ENCODE measurements at places on chromosomes 7 and 10. TPM values are rescaled to one million over a fixed set of nuclear protein-coding genes. Genes with fewer than 3 reads are reported as not detected.

The ZNF775 gene
- total RNA-seq: 0.56 TPM

The ITIH5 gene
- total RNA-seq: 0.29 TPM

DNA sequence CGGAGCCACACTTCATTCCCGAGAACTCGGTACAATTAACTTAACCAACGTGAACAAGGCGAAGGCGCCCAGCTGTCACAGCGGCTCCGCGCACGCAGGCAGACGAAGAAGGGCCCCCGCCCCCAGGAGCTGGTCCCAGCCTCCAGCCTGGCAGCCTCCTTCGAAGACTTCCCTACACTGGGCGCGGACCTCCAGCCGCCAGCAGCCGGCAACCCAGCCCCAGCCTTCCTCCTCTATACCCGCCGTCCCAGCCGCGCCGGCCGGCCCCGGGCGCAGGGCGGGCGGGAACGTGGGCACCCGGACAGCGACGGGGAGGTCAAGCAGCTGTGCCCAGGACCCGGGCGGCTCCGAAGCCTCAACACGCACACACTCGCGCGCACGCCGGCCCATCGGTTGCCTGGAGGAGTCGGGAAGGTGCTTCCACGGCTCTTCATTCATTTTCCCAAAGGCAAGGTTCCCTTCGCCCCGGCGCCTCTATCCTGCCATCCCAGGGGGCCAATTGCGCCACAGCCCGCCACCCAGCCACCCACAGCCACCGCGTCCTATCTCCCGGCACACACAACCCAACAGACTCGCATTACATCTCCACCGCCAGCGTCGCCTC, 1.6 kb downstream of the CHST15 start:
- DNase-seq: no peak

DNA sequence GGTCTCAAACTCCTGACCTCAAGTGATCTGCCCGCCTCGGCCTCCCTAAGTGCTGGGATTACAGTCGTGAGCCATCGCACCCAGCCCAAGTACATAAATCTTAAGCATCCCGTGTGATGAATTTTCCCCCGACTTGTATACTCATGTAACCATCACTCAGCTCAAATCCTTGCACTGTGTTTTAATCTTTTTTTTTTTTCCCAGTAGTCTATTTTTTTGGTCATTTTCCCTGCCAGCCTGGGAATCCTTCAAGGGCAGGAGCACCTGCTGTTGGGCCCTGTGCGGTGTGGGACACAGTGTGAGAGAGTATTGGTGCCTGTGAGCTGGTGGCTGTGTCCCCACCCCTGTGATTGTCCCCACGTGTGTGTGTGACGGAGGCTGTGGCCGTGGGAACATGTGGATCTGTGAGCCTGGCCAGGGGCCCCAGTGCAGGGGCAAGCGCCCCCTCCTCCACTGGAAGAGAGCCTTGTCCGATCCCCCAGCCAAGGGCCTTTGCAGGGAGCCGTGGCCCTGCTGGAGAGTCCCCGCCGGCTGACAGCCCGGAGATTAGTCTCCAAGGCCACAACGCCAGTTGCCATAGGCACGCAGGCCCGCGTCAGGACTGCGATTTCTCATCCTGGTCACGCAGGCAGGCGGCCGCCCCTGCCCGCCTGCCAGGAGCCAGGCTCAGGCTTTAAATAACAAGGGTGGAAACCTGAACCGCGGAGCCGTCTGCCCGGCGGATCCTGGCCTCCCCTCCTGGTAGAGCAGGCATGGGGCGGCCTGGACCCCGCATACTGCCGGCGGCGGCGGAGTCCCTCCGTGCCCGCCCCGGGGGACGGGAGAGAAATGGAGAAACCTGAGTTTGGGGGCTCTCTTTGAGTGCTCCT, 26.5 kb downstream of the GTF2IRD1 start:
- DNase-seq: peak; percentile 89

- DNase-seq: no peak
Measured at GRCh38 chr7:100675105-100675451, 1.5 kb downstream of the GNB2 start.

GRCh38 chr10:44260286-44260928, 124.5 kb downstream of the CXCL12 start:
- DNase-seq: no peak

- peak; percentile 29 for DNase-seq
Measured at GRCh38 chr10:96025566-96025965, 17.8 kb upstream of the CCNJ start.

DNA sequence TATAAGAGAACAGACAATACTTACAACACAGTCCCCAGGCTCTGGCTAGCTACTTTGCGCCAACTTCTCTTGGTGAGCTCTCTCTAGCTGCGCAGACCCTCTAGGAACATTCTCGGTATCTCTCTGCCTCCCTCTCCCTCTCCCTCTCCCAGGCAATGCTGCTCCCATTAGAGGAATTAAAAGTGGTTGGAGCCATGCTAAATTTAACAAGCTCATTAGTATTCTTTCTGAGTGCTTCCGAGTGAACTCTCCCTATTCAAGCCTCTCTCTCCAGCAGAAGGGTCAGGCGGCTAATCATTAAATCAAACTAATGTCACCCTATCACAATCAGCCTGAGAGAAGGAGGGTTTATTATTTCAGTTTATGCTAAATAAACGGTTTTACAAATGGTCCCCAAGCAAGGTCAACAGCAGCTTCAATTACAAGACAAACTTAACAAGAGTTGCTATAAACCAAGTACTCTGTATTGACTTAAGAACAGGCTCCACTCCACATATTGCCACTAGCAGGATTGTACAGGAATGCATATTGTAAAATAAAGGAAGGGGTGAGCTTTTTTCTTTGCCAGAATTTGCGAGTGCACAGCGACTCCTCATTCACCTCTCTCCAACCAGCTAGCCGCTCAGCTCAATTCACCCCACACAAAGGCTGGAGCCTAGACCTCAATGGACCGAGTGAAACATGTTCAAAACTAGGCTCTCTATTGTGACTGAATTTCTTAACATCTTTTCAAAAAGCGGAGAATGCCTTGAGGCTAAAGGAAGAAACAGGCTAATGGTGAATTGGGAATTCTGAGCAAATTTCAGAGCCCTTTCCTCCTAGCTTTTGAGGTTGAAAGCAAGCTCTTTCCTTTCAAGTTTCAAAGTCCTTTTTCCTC, 84.4 kb downstream of the GLI3 start:
- DNase-seq: no peak

DNA sequence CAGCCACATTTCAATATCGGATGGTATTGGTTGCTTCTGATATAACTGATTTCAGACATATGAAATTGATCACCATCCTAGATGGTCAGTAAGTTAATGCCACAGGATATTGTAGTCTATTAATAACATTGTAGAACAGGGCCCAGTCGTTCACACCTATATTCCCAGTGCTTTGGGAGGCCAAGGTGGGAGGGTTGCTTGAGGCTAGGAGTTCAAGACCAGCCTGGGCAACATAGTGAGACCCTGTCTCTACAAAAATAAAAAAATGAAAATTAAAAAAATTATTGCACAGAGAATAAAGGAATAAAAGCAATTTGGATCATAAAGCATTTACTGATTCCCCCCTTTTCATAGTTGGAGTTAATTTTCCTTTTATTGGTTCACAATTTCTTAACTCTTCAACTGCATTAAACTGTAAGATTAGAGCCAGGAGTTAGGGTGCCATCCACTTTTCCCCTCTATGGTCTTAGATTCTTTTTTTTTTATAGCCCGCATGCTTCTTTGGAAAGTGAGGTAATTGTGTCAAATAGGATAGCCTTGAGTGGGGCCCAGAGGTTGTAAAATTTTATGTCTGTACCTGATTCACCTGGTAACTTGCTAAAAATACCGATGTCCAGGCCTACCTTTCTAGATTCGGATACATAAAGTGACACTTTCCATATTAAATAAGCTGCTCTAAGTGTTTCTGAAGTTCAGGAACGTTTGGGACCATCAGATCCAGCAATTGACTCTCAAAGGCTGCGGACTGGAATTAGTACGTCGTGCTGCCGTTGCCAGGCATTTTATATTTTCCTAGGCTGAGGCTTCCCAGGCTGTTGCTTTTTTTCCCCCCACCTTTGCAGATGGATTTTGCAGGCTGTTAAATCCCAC, 24.7 kb downstream of the ADK start:
- no peak for DNase-seq

DNA sequence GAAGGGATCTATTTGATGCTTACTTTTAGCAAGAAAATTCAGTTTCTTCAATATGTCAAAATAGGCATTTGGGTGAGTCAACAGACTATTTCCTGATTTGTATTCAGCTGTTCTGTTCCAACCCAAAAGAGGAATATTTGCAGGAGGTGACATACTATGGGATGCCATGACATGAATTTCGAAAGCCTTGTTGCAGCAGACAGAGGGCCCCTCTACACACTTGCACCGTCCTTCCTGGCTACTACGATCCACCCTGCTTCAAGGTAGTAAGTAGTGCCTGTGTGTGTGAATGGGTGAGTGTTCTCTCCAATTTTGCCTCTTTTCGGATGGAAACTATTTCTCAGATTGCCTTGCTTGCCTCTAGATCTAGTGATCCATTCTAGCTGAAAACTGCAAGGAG, 413.0 kb upstream of the ADARB2 start:
- DNase-seq: no peak

- DNase-seq: no peak
Measured at GRCh38 chr7:99047526-99048077, 96.3 kb downstream of the SMURF1 start.

- DNase-seq: no peak
Measured at GRCh38 chr10:18140957-18141845, 977 bp downstream of the CACNB2 start.

DNA sequence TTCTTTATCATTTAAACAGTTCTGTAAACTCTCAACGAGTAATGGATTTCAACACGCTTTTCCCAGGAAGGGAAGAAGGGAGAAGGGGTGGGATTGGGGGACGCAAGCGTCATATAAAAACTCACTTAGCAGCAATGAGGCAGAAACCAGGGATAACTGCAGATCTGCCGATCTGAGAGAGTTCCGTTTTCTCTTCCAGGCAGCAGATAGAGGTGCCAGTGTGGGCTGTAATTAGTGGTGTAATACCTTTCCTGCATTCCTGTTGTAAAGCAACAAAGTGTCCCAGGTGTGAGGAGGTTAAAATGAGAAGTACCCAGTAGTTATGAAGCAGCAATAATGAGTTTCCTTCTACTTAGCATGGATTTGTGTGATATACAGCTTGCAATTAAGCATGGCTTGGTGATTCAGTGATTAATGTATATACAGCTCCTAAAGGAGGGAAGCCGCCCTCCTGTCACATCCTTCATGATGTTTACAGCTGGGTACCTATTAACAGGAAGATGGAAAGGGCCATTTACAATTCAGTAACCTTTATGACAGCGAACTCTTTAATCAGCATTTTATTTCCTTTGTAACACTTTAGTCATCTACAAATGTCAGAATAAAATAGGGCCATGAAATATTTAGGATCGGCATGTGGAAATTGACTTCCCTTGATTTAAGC, 271.9 kb downstream of the LRMDA start:
- no peak for DNase-seq

GRCh38 chr10:35194471-35194870, 67.8 kb downstream of the CREM start:
- DNase-seq: no peak

GRCh38 chr10:78471723-78472550, 438.3 kb downstream of the RPS24 start:
- no peak for DNase-seq

GRCh38 chr7:105992905-105993304, 29.8 kb downstream of the CDHR3 start:
- no peak for DNase-seq

- DNase-seq: no peak
Measured at GRCh38 chr7:89073776-89074175, 278.2 kb upstream of the TEX47 start.

DNA sequence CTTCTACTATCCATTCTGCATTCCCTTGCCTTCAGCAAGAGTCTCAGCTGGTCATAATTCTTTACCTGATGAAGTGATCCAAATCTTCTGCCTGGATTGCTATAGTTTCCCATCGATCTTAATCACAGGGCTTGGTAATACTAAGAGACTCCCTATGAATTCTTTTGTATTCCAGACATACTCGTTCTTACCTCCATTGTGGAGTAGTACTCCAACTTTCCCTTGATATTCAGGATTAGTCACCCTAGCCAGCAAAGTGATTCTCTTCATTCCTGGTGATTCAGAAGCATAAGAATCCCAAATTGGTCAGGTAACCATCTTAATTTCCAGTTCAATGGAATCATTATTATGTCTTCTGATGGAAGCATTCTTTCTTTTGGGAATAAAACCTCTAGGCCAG, 96.7 kb downstream of the TWIST1 start:
- DNase-seq: no peak

- no peak for DNase-seq
Measured at GRCh38 chr10:50334273-50334672, 83.0 kb upstream of the ASAH2 start.

DNA sequence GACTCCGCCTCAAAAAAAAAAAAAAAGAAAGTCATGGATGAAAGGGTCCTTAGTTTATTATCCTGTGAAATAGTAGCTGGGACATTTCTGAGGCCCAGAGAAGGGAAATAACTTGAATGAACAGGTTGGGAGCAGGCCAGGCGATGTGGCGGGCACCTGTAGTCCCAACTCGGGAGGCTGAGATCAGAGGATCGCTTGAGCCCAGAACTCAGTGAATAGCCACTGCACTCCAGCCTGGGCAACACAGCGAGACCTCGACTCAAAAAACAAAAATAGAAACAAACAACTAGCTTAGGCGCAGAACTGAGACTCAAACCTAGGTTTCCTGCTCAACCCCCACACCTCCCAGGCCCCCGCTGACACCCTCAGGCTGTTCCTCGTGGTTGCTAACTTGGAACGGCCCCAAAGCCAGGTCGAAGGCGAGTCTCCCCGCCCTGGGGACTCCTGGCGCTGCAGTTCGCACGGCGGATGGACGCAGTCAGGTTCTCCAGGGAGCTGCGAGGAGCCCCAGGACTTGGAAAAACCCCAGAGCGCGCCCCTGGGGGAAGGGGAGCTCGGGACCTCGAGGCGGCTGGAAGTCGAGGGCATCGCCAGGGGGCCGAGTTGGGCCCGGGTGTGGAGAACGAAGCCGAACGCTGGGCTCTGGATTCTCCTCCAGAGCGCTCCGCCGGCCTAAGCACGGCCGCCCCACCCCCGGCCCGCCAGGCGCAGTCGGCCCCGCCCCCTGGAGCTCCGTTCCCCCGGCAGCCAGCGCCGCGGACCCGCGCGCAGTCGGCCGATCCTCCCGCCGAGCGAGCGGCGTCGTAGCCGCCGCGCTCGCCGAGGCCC, at the start of gene STOX1:
STOX1 (plus strand) TSS at position 768 of the 828 bp plus-strand sequence. CDS start 93 bp downstream, outside the sequence.
- peak; percentile 33 for DNase-seq

DNA sequence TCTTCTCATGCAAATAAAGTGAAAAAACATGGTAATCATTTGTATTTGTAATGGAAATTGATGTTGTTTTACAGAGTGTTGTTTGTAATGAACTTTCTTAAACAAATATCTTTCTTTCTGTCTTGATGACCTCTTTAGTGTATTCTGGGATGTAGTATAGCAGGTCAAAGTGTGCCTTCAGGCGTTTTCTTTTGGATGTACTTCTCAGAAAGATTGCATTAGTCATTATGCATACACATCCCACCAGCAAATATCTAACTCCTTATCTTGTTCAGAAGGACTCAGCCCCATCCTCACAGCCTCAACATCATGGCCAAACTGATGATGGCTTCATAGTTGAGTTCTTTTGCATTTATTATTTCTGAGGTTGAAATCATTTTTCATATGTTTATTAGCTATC, 124.7 kb downstream of the LRRC18 start:
- no peak for DNase-seq

- no peak for DNase-seq
Measured at GRCh38 chr7:41313171-41313570, 389.7 kb downstream of the INHBA start.
